Psoas muscle (tissue), 8 donors: ENCODE measurements at places on chromosomes 1 and 21.

- DNase-seq: no peak
- peaks cover 39% of the 10 kb centered on the region for H3K4me1 ChIP-seq
- H3K27me3 ChIP-seq: no peaks in the 10 kb centered on the region
- H3K27ac ChIP-seq: peak overlapping the region; percentile 38
- H3K36me3 ChIP-seq: peaks cover 95% of the 10 kb centered on the region
Observed at GRCh38 chr1:15722411-15722810, 13.6 kb upstream of the SLC25A34 start.

DNA sequence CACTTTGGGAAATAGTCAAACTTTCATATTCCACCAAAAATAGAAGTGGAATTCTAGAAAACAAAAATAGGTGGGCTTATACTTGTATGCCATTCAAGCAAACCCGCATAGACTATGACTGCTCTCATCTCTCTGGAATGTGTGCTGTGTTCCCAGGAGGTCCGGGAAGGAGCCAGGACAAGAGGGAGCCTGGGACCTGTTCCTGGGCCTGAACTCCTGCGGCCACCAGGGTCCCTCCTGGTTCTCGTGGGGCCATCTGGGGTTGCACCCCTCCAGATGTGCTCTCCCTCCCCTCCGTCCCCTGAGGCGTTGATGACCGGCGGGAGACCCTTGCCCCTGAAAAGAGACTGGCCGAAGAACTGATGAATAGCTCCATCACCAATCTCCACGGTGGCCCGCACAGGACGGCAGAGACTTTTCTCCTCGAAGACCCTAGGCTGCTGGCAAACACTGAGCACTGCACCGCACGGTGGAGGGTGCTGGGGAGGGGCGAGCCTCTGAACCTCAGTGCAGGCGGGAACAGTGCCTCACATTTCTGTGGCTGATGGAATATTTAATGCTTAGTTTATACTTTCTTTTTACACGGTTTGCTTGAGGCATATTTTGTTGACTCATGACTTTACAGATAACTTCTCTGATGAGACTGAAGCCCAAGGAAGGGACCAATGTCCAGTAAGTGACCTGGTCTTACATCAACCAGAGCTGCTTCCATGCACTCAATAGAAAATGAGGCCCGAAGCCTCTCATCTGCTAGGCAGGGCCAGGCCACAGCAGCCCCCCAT is 9.6 kb upstream of the ADARB1 start:
- no peak for DNase-seq
- H3K36me3 ChIP-seq: no peaks in the 10 kb centered on the region
- H3K27me3 ChIP-seq: peaks cover 2% of the 10 kb centered on the region
- no peak overlapping the region for H3K27ac ChIP-seq

- no peak overlapping the region for H3K4me3 ChIP-seq
- no peak overlapping the region for H3K27ac ChIP-seq
- peak; percentile 6 for DNase-seq
- no peaks in the 10 kb centered on the region for H3K4me1 ChIP-seq
- no peaks in the 10 kb centered on the region for H3K27me3 ChIP-seq
Observed at GRCh38 chr1:2610036-2610959, 22.5 kb downstream of the MMEL1 start.

GRCh38 chr1:10146391-10146790 is 64.0 kb upstream of the KIF1B start:
- DNase-seq: no peak
- H3K36me3 ChIP-seq: peaks cover 79% of the 10 kb centered on the region
- H3K4me1 ChIP-seq: peaks cover 4% of the 10 kb centered on the region
- no peaks in the 10 kb centered on the region for H3K27me3 ChIP-seq
- no peak overlapping the region for H3K27ac ChIP-seq

DNA sequence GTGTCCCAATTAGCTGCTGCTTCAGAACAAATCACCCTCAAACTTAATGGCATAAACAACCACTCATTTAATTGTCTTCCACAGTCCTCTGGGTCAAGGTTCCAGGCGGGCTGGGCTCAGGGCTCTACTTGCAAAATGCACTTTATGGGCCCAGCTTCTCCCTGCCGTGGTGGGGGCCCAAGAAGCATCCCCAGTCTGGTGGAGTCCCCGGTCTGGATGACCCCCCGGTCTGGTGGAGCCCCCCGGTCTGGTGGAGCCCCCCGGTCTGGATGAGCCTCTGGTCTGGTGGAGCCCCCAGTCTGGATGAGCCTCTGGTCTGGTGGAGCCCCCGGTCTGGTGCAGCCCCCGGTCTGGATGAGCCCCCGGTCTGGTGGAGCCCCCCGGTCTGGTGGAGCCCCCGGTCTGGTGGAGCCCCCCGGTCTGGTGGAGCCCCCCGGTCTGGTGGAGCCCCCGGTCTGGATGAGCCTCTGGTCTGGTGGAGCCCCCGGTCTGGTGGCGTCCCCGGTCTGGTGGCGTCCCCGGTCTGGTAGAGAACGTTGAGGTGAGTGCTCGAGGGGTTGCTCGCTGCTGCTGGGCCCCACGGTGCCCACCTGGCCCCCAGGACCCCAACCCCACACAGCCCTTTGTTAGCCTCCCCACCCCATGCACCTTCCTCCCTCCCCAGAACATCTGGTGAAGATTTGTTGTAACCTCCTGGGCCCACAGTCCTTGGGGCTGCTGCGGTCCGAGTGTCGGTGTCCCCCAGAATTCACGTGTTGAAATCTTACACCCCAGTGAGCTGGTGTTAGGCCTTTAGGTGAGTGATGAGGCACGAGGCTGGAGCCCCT is 33.8 kb downstream of the POFUT2 start:
- no peak overlapping the region for H3K4me3 ChIP-seq
- H3K4me1 ChIP-seq: no peaks in the 10 kb centered on the region
- no peak overlapping the region for H3K27ac ChIP-seq

- H3K36me3 ChIP-seq: no peaks in the 10 kb centered on the region
- H3K27ac ChIP-seq: no peak overlapping the region
- no peak for DNase-seq
- H3K4me3 ChIP-seq: no peak overlapping the region
Observed at GRCh38 chr1:198106011-198106410, 50.8 kb upstream of the NEK7 start.

GRCh38 chr1:17684810-17685209 is 70.3 kb upstream of the ACTL8 start:
- H3K36me3 ChIP-seq: peaks cover 39% of the 10 kb centered on the region
- H3K4me1 ChIP-seq: peaks cover 5% of the 10 kb centered on the region
- H3K4me3 ChIP-seq: no peak overlapping the region
- no peaks in the 10 kb centered on the region for H3K27me3 ChIP-seq
- no peak for DNase-seq

DNA sequence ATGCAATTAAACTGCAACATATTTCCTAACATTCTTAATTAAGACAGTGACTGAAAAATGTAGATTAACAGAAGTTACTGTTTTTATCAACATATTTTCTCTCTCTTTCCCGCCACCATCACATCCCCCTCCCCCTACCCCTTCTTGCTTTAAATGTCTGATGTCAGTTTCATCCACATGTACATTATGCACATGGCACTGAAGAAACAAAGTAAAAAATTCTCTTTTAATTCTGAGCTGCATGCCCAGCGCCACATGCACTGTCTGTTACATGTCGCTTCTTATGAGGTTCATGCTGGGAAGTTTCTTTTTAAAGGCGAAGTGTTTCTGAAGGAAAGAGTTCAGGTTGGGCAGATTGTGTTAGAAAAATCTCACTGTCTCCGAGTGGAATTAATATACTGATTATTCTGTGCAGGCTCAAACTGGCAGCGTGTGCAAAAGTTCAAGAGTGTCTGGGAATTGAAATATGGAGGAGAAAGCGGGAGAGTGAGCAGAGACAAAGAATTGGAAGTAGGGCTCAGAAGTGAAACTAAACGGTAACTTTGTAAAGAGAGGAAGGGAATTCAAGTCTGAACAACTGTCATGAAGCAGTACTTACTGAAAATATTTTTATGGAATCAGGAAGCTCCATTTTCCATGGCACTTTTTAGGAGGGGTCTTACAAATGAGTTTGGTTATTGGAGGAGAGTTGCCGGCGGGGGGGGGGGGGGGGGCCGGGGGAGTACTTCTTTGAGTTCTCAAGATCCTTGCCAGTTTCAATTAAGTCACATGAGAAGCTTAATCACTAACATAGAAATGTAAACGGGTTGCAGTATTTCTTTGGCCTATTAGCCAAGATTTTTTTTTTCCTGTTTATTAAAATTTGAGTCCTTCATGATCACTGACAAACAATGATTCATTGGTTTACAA is 217.6 kb downstream of the SDCCAG8 start:
- no peaks in the 10 kb centered on the region for H3K27me3 ChIP-seq
- H3K4me1 ChIP-seq: no peaks in the 10 kb centered on the region
- DNase-seq: no peak
- peak overlapping the region; percentile 54 for H3K4me3 ChIP-seq
- H3K36me3 ChIP-seq: no peaks in the 10 kb centered on the region

- no peaks in the 10 kb centered on the region for H3K27me3 ChIP-seq
- DNase-seq: no peak
- no peak overlapping the region for H3K4me3 ChIP-seq
Observed at GRCh38 chr1:114448370-114449036, 62.5 kb downstream of the TRIM33 start.

GRCh38 chr21:36891692-36892091 is 74.8 kb downstream of the HLCS start:
- H3K4me3 ChIP-seq: no peak overlapping the region
- H3K27ac ChIP-seq: no peak overlapping the region
